ENCODE measurements at places on chromosomes 12 and 14.
A peak's percentile ranks its signal among the peaks of the same experiment; 100 is the strongest.

DNA sequence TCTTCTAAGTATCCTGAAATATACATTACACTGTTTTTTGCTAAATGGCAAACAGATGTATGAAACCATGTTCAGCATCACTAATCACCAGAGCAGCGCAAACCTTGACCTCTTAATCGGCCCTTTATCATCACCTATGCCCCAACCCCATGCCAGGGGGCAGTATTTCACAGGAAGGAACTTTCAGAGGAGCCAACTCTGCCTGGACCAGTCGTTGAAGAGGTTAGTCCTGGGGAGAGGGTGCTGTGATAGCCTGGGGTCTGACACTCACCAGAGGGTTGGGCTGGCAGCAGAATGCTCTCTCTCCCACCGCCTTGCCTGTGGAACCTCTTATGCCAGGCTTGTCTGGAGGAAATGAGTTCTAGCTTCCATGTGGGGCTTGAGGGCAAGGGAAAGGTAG, 411.7 kb downstream of the TMEM117 start:
- no peak for DNase-seq

DNA sequence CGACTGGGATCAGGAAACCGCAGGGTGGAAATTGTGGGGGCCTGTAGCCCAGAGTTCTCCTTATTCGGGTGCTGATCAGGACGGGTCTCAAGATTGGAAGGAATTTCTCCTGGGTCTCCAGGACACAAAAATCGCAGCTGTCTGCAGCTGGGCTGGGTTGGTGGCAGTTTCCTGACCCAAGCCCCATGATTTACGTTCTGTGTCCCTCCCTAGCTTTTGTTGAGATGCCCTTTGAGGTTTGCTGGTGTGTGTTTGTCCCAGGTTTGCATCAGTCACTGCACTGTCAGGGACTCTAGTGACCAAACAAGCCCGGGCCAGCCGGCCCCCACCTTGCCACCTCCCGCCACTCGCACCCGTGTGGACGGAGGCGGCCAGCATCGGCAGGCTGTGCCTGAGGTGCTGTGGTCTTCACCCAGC, 89.5 kb downstream of the FBXL14 start:
- DNase-seq = no peak

GRCh38 chr12:47079981-47080724, 394 bp upstream of the AMIGO2 start:
- DNase-seq = no peak

- peak; percentile 85 for DNase-seq
These were observed 159.9 kb upstream of the NOS1 start for GRCh38 chr12:117521346-117521745.

DNA sequence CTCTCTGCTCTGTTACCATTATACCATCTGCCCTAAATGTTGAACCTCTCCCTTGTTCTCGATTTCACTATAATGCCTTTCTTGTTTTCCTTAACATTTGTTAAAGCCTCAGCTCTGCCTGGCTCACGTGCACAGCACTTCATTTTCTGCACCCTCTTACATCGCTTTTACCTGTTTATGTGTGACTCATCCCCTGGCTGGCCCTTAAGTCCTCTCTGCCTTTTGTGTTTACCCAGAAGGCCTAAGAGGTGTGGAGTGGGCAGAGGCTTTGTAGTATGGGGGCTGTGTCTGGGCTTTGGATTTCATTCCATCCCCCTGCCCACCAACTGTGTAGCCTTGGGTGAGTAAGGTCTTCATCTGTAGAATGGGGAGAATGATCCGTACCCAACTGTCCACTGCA, 36.5 kb downstream of the UBE3B start:
- DNase-seq = no peak

DNA sequence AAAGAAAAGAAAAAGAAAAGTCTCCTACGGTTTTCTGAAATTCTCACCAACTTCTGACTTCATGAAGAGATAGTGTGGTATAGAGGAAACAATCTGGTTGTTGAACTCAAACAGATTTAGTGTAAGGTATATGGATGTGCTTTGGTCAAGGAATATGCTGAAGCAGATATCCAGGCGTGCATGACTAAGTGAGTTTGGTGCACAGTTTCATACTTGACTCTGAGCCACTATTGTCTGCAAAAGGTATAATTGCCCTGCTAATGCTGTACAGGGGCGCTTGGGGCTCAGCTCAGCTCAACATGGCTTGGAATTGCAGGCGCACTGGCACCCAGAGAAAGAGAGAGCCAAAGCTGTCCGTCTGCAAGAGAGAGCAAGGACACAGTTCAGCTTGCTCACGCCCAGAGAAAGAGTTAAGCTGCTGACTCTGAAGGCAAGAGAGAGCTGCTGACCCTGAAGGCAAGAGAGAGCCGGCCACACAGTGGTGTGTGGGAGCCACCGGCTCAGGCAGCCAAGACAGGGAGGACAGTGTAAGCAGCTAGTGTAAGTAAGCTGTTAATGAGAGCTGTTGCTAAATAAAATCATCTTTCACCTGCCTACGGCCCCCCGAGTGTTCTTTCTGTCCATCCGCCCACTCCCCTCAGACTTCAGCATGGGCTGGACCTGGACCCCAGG, 66.4 kb upstream of the SLC38A4 start:
- no peak for DNase-seq

DNA sequence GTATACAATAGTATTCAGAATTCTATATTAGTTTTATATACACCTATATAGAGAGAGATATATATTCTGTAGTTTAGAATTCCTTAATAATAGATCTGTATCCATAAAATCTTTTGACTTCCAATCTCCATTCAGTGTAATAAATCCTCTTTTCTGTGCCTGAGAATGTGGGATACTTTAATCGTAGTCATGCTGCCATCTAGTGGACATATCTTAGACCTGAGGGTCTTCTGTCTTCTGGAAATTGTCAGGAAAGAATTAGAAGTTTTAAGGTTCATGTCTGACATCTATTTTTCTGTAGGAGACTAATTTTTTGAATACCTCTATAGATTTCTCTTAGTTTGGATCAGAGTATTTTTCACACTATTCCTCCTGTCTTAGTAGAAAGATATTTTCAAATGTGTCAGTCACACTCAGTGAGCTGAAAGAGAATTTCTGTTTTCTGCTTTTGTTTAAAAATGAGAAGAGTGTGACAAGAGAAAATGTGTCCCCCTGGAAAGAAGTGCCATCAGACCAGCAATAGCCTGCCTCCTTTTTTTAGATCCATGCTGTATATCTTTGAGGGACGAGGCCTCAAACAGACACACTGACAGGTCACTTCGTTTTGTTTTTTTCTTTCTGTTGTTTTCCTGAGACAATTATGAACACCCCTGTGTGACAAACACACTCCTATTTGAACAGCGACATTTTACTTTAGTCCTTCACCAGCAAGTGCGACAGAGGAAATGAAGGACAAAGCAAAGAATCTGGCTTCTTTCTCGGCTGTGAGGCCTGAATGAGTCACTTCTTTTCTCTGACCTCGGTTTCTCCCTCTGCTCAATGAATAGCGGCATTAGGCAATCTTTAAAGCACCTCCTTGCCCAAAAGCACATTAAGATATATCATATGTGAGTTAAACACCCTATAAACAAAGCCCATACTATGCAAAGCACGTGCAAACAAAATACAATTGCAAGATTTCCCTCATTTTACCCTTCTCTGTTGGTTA, 96.3 kb downstream of the GALC start:
- DNase-seq = peak; percentile 11

- no peak for DNase-seq
These were observed 60.5 kb downstream of the ERGIC2 start for GRCh38 chr12:29320295-29321085.

- DNase-seq = peak; percentile 60
These were observed 28.7 kb downstream of the COX8C start for GRCh38 chr14:93375673-93376156.

DNA sequence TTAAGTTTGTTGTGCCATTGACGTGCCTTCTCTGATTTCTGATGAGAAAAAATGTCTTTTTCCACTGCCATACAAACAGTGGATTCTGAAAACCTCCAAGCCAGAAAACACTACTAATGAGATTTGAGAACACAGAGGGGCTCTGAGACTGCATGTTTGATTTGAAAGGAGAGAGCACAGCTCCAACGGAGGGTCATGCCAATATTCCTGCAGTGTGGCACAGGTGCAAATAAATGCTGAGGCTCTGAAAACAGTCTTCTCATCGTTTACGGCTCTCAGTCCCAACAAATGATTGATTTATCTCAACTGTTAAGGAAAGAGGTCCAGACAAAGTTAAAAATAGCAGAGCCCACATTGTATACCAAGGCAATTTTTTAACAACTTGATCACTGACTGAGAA, 128.7 kb downstream of the KCNH5 start:
- DNase-seq = no peak

GRCh38 chr14:74735125-74735524, 22.2 kb downstream of the FCF1 start:
- no peak for DNase-seq

GRCh38 chr12:130743176-130743575, 27.1 kb upstream of the RIMBP2 start:
- DNase-seq = no peak

DNA sequence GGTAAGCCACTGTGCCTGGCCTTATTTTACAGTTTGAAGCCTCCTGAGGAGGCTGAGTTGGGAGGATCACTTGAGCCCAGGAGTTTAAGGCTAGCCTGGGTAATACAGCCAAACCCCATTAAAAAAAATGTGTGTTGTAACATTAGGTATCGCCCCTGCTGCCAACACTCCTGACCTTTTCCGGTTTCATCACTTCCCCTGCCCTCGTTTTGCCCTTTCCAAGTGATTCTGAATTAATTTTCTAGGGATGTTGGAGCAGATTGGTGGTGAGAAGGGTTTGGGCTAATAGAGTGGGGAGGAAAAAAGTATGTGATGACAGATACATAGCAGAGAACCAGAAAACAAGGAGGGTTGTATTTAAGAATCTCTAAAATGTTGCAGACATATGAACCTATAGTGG, 25.6 kb upstream of the C12orf71 start:
- no peak for DNase-seq

GRCh38 chr14:47874350-47874749, 198.9 kb upstream of the MDGA2 start:
- DNase-seq = no peak

GRCh38 chr12:32115404-32116104, 8.9 kb downstream of the BICD1 start:
- DNase-seq = peak; percentile 59

- no peak for DNase-seq
These were observed 79.9 kb downstream of the LLPH start for GRCh38 chr12:66050610-66051009.

GRCh38 chr12:110179291-110179690, 55.1 kb downstream of the IFT81 start:
- DNase-seq = no peak

- DNase-seq = no peak
These were observed 85.0 kb downstream of the AKAP6 start for GRCh38 chr14:32413967-32414640.

DNA sequence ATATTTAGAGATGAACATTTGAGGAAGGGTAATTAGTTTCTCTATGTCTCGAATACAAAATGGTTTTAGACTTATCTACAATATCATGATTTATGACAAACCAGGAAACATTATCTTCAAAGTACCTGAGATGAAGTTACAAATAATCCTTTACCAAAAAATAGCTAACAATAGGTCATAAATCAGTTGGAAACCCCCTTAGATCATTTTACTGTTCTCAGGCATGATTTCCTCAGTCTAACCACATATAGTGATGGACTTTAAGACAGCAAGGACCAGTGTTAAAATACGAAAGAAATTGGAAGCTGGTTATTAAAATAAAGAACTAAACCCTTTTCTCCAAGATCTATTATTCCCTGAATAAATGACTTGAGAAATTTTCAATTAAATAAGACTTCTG, 235.4 kb downstream of the RASSF9 start:
- no peak for DNase-seq

DNA sequence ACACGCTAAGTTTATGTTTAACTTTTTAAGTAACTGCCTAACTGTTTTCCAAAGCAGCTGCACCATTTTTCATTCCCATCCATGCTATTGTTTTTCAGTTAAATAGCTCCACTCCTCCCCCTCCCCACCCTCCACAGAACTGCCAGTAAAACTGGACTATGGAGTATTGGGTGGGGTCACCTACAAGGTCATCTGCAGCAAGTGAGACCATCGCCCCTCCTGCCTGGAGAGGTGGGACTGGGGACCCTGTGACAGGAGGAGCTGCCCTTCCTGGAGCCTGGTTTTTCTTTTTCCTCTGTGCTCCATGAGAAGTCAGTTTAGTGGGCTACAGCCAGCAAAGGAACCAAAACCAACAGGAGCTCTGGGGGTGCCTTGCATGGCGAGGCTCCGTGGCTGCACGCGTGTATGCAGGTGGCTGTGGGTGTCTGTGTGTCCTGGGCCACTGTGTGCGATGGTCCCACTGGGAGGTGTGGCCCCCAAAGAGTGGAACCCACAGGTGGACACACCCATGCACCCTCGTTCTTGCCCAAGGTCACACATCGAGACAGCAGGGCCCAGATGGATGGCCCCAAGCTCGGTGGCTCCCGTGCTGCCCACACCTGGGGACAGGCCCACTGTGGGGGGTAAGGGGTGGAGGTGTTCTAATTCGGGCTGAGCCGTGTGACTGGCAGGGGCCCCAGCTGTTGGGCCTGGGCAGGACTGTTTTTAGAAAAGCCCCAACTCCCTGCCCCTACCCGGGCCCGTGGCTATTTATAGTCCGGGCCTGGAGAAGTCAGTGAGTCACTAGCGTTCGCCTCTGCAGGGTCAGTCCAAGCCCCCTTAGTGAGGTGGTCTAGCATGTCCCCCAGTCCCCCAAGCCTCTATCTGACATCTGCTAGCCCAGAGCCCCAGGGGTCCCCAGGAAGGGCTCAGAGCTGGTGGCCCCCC, 2.3 kb upstream of the ADSS1 start:
- DNase-seq = no peak

- DNase-seq = no peak
These were observed 55.0 kb downstream of the OSBPL8 start for GRCh38 chr12:76504606-76505005.

GRCh38 chr12:113351089-113351488, 7.3 kb upstream of the PLBD2 start:
- DNase-seq = no peak

- no peak for DNase-seq
These were observed 380.4 kb upstream of the DDHD1 start for GRCh38 chr14:53533384-53533970.

DNA sequence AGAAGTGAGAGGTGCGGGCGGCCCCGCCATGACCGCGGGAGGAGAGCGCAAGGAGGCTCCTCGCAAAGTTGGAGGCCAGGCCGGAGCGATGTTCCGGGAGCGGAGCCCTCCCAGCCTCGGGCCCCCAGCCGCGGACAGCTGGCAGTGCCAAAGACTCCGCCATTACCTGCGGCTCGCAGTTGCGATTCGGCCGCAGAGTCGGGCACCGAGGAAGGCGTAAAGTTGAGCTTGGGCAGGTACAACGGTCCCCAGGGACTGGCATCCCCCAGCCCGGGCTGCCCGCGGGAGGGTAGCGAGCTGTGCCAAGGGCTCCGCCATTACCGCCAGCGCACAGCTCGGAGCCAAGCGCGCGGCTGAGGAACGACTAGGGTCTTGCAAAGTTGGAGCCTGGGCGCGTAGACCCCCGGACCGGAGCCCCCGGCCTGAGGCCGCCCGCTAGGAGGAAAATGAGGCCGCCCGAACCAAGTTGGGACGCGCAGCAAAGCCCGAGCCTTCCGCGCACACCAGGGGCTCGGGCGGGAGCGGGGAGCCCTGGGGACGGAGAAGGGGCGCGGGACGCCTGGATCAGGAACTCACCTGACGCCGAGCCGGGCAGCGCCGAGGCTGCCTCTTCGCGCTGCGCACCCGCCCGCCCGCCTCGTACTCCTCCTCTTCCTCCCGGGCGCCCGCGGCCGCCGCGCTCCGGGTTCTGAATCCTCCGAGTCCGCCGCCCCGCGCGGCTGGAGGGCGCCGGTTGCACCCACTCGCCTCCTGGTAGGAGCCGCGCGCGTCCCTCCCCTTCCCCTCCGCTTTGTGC, 677 bp downstream of the NOS1 start:
- DNase-seq = no peak
